ENCODE measurements at places on chromosomes 6 and 20.

- no peak for DNase-seq
Observed at GRCh38 chr6:136115941-136116340, 134.2 kb downstream of the MTFR2 start.

GRCh38 chr6:16399158-16399557 is 160.8 kb downstream of the GMPR start:
- DNase-seq: no peak

- no peak for DNase-seq
Observed at GRCh38 chr6:56851074-56851473, 103.8 kb upstream of the BEND6 start.

DNA sequence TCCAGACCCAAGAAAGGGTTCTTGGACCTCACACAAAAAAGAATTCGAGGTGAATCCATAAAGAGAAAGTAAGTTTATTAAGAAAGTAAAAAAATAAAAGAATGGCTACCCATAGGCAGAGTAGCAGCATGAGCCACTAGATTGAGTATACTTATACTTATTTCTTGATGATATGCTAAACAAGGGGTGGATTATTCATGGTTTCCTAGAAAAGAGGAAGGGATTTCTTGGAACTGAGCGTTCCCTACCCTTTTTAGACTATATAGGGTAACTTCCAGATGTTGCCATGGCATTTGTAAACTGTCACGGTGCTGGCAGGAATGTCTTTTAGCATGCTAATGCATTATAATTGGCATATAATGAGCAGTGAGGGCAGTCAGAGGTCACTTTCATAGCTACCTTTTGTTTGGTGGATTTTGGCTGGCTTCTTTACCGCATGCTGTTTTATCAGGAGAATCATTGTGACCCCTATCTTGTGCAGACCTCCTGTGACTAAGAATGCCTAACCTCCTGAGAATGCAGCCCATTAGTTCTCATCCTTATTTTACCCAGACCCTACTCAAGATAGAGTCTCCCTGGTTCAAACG is 44.3 kb downstream of the TENT5A start:
- no peak for DNase-seq

GRCh38 chr20:23880417-23880816 is 869 bp upstream of the CST5 start:
- no peak for DNase-seq

DNA sequence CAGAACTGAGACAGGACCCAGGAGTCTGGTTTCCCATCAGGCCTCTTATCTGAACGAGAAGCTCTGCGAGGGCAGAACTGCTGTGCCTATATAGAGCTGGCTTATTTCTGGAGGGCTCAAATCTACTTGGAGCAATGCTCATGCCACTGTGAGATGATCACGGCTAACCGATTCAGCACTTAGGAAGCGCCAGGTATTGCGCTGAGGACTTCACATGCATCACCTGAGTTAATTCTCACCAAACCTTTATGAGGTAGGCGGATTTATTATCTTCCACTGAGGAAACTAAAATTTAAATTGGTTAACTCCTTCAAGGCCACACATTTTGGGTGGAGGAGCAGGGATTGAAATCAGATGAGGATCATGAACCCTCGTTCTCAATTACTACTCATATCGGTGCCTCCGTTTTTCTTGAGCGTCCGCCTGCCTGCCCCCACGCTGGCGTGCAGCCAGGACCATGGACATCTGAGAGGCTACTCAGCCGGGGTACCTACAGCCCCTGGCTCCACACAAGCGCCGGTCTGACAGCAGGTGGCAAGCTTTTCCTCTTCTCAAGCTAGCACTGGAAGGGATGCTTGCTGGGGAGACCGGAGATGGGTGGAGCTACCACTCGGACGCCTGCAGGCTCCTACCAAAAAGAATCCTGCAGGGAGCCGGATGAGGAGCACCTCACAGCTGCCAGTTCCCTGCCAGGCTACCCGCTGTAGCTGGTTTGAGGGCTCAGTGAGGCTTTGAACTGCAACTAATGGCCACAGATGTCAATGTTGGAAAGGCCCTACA is 1.0 kb upstream of the PCIF1 start:
- peak; percentile 64 for DNase-seq

DNA sequence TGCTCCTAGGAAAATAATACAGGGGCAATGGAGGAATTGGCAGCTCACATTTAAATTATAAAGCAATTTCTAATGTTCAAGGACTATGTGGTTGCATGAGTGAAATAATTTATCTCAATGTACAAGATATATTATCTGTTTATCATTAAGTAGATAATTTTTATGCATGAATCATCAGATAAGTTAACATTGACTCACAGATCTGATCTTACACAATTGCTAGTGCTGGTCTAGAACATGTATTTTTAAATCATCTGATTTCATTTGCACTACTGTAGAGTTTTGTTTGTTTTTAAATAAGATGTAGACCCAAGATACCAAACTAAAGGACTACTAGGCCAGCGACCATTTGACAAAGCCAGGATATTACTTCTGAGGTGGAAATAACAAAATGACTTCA is 199.2 kb downstream of the BMP2 start:
- no peak for DNase-seq

GRCh38 chr6:41634657-41635056 is 3.6 kb upstream of the MDFI start:
- no peak for DNase-seq

DNA sequence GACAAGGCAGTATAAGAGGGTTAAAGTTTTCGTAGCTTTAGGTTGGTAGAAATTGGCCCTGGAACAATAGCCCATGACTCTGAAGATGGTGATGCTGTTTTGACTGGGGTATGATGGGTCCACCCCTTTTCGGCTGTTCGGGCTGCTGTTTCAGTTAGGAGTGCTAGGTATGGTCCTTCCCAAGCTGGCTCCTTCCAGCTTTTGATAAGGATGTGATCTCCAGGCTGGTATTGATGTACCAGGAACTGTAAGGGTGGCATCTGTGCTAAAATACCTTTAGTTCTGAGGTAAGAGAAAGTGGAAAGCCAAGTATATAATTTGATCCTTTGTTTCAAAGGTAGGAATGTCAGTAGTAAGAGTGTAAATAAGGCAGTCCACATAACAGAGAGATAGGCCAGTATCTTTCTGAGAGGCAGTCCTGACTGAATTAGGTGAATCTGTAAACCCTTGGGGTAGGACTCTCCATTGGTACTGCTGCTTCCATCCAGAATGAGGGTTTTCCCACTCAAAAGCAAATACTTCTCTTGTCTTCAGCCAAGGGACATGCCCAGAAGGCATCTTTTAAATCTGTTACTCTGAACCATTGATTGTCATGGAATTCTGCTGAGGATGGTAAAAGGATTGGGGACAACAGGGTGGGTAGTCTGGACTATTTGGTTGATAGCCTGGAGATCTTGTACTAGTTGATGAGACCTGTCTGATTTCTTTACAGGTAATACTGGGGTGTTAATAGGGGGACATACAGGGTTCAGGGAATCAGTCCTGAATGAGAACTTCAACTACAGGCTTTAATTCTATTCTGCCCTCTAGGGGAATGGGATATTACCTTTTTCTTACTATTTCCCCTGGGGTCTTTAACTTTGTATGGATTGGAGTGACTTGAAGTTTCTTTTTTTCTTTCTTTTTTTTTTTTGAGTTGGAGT is 6.1 kb upstream of the ZNFX1 start:
- no peak for DNase-seq

GRCh38 chr6:44624226-44624625 is 236.7 kb downstream of the CDC5L start:
- no peak for DNase-seq

DNA sequence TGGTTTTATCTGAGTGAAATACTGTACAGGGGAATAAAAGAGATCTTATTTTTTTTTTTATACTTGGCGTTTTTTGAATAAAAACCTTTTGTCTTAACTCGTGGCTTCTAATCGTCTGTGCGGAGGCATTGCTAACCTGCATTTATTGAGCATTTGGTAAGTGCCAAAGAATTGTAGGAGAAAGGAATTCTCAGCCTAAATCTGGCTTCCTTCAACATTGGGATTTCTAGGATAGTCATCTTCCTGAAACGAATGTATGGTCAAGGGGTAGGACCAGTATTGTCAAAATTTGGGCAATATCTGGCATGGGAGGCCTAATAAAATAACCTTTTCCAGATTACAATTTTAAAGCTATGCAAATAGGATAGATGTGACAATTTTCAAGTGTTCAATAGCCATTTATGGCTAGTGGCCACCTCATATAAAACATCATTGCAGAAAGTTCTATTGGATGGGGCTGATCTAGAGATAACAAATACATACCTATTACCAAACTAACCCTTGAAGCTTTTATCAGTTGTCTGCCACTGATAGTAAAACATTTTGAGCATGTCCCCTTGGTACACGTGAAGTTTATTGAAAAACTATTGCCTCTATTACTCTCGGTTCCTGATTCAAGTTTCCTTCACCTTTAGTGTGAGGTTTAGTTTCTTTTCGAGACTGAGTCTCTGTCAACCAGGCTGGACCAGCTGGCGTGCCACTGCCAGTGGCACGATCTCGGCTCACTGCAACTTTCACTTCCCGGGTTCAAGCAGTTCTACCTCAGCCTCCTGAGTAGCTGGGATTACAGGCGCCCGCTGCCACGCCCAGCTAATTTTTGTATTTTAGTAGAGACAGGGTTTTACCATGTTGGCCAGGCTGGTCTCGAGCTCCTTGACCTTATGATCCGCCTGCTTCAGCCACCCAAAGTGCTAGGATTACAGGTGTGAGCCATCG is 5.6 kb downstream of the PIM1 start:
- peak; percentile 50 for DNase-seq

GRCh38 chr20:8129211-8129976 is 2.7 kb upstream of the PLCB1 start:
- no peak for DNase-seq

DNA sequence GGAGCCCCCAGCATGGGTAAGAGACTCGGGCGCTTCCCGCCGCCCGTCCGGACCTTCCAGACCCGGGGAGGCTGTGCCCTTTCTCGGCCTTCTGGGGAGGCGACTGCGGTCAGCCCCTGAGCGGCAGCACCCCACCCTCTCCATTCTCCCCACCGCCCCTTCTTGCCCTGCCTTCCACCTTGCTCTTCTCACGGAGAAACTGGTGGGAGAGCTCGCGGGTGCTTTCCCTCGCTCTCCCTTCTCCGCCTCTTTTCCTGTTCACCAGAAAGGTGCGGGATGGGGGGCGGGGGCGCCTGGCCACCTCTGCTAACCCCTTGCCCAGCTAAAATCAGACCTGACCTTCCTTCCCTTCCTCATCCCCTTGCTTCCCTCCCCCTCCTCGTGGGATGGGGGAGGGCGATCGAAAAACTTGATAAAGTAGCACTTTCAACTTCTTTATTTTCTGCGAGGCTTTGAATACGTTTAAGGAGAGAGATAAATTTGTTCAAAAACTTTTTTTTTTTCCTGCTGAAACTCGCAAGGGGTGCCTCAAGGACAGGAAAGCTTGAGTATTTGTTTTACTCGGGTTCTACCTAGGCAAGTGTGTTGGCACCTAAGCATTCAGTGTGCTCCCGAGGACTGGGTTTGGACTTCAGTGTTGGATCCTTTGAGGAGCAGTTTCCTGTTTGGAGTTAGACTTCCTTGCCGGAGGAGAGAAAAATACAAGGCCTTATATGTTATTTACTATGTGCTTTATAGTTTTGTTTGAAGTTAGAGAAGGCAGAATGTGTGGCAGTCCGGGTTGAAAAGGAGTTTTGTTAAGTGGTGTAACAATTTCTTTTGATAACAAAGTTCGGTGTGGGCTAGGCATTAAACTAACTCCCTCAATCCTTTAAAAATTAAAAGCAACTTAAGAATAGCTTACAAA is 897 bp downstream of the CD2AP start:
- no peak for DNase-seq

Measured in germinal center (tissue), 1 donor.